ENCODE measurements at places on chromosomes 6 and 20. TPM values are rescaled to one million over a fixed set of nuclear protein-coding genes. Genes with fewer than 3 reads are reported as not detected.

DNA sequence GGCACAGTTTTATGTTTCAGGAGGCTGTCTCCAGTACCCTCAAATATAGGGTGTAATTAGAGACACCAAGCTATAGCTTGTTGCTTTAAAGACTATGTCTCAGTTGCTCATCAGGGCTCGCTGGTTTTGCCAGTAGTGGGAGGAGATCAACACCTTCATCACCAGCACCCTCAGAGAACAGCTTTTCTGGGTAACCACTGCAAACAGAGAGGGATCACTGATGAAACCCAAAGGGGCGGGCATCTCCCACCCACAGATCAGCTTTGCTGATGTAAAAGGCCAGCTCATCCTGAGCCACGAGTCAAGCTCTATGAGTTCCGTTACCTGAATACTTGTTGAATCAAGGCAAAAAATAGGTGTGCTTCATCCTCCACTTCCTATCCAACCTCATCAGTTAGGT, 187.7 kb downstream of the AIG1 start:
- H3K27ac ChIP-seq, result no peak overlapping the region
- no peak overlapping the region for H3K4me3 ChIP-seq
- DNase-seq, result no peak
- no peaks in the 10 kb centered on the region for H3K4me1 ChIP-seq
- H3K27me3 ChIP-seq, result no peaks in the 10 kb centered on the region

Gene PCK1
- total RNA-seq, result 272 TPM

DNA sequence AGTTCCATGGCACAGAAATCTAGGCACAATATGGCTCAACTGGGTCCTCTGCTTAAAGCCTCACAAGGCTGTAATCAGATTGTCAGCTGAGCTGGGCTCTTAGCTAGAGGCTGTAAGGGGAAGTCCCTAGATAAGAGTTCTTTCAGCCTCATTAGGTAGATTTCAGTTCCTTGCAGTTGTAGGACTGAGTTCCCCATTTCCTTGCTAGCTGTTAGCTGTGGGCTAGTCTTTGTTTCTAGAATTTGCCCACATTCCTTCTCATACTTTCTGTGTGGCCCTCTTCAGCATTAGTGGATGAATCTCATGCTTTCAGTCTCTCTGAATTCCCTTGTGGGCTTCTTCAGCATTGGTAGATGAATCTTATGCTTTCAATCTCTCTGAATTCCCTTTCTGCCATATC, 71.0 kb upstream of the MRAP2 start:
- H3K36me3 ChIP-seq, result no peaks in the 10 kb centered on the region
- H3K27me3 ChIP-seq, result no peaks in the 10 kb centered on the region
- DNase-seq, result no peak
- H3K27ac ChIP-seq, result no peak overlapping the region

Gene DUSP15
- 0.59 TPM for total RNA-seq

Gene ZBTB12
- 4.9 TPM for total RNA-seq

GRCh38 chr20:50652702-50653294, 38.5 kb downstream of the RIPOR3 start:
- no peaks in the 10 kb centered on the region for H3K27me3 ChIP-seq
- no peak overlapping the region for H3K27ac ChIP-seq
- no peak overlapping the region for H3K4me3 ChIP-seq
- DNase-seq, result no peak
- H3K4me1 ChIP-seq, result no peaks in the 10 kb centered on the region

Gene RTEL1
- 34.9 TPM for total RNA-seq

DNA sequence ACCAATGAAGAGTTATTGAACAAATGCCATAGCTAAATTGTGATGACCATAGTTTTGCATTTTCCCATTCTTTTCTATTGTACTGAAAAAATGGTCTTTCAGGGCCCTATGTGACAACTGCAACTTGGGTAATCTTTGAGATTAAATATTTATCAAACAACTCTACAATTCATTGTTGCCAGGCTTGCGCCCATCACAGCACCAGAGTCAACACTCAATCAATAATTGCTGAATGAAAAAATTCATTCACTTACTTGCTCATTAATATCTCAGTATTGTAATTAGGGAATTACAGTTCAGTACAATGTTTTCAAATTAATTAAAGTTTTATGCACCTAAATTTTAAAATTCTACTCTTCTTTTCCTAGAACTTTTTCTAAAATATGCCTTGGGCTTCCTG, 7.7 kb upstream of the RALGAPA2 start:
- no peaks in the 10 kb centered on the region for H3K27me3 ChIP-seq
- H3K4me1 ChIP-seq, result no peaks in the 10 kb centered on the region
- H3K36me3 ChIP-seq, result no peaks in the 10 kb centered on the region
- H3K4me3 ChIP-seq, result no peak overlapping the region
- no peak overlapping the region for H3K27ac ChIP-seq
- DNase-seq, result no peak

- H3K4me3 ChIP-seq, result no peak overlapping the region
- H3K4me1 ChIP-seq, result no peaks in the 10 kb centered on the region
- no peaks in the 10 kb centered on the region for H3K27me3 ChIP-seq
- DNase-seq, result no peak
These were observed 8.6 kb downstream of the OR10C1 start for GRCh38 chr6:29447670-29448069.

Gene APCDD1L
- 1.0 TPM for total RNA-seq

DNA sequence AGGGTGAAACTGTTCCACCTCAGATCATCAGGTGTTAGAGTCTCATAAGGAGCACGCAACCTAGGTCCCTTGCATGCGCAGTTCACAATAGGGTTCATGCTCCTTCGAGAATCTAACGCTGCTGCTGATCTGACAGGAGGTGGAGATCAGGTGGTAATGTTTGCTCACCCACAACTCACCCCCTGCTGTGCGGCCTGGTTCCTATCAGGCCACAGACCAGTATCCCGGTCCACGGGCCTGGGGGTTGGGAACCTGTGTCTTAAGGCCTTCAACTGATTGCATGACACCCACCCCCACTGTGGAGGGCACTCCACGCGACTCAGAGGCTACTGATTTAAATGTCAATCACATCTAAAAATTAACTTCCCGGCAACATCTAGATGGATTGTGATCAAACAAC, 411.2 kb upstream of the SULF2 start:
- no peak overlapping the region for H3K4me3 ChIP-seq
- peaks cover 3% of the 10 kb centered on the region for H3K4me1 ChIP-seq

Gene PLCB4
- 39.5 TPM for total RNA-seq

Gene LZTS3
- total RNA-seq, result 8.3 TPM

GRCh38 chr6:155351273-155352129, 37.2 kb upstream of the TFB1M start:
- no peaks in the 10 kb centered on the region for H3K36me3 ChIP-seq
- H3K4me1 ChIP-seq, result no peaks in the 10 kb centered on the region
- DNase-seq, result no peak
- no peak overlapping the region for H3K27ac ChIP-seq
- no peaks in the 10 kb centered on the region for H3K27me3 ChIP-seq

Gene SEMG1
- 1.0 TPM for total RNA-seq

- H3K4me3 ChIP-seq, result no peak overlapping the region
- no peaks in the 10 kb centered on the region for H3K4me1 ChIP-seq
- no peak for DNase-seq
- no peaks in the 10 kb centered on the region for H3K36me3 ChIP-seq
- peaks cover 3% of the 10 kb centered on the region for H3K27me3 ChIP-seq
These were observed 215.6 kb upstream of the HEY2 start for GRCh38 chr6:125533710-125534397.

- no peaks in the 10 kb centered on the region for H3K36me3 ChIP-seq
- DNase-seq, result no peak
- H3K27me3 ChIP-seq, result no peaks in the 10 kb centered on the region
These were observed 14.3 kb downstream of the PHF3 start for GRCh38 chr6:63649847-63650265.

DNA sequence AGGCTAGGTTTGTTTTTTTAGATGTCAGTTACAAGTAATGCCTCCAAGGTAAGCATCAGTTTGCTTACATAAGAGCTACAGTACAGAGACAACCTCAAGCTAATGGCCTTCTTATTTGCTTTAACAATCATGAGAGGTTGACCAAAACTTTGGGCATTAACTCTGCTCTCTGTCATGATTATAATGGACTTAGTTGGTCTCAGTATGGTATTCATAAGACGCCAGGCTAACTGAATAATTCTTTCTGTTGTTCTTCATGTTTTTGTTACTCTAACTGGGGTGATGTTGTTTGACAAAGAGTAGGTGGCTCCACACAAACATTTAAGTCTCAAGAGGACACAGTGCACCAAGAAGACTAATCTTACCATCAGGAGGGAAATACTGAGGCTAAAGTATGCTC, 9.8 kb downstream of the CST9 start:
- DNase-seq, result no peak
- H3K27me3 ChIP-seq, result no peaks in the 10 kb centered on the region
- H3K27ac ChIP-seq, result no peak overlapping the region
- no peaks in the 10 kb centered on the region for H3K36me3 ChIP-seq
- H3K4me1 ChIP-seq, result no peaks in the 10 kb centered on the region
- no peak overlapping the region for H3K4me3 ChIP-seq

GRCh38 chr6:31122791-31123706, 2.8 kb upstream of the CDSN start:
- H3K27ac ChIP-seq, result no peak overlapping the region
- H3K27me3 ChIP-seq, result no peaks in the 10 kb centered on the region
- H3K4me3 ChIP-seq, result no peak overlapping the region

GRCh38 chr20:38131588-38132121, 33.4 kb downstream of the TGM2 start:
- H3K4me3 ChIP-seq, result no peak overlapping the region
- H3K27me3 ChIP-seq, result no peaks in the 10 kb centered on the region
- H3K4me1 ChIP-seq, result peaks cover under 1% of the 10 kb centered on the region
- H3K27ac ChIP-seq, result no peak overlapping the region

- H3K4me3 ChIP-seq, result no peak overlapping the region
- DNase-seq, result no peak
- H3K27ac ChIP-seq, result no peak overlapping the region
These were observed 105.4 kb downstream of the OGFRL1 start for GRCh38 chr6:71393981-71394432.

- H3K4me1 ChIP-seq, result no peaks in the 10 kb centered on the region
- H3K36me3 ChIP-seq, result no peaks in the 10 kb centered on the region
- no peak overlapping the region for H3K27ac ChIP-seq
- no peak overlapping the region for H3K4me3 ChIP-seq
- DNase-seq, result no peak
These were observed 2.9 kb upstream of the CST1 start for GRCh38 chr20:23753589-23753988.

Gene CCDC170
- 0.77 TPM for total RNA-seq

GRCh38 chr6:449057-449430, 57.5 kb downstream of the IRF4 start:
- H3K4me3 ChIP-seq, result no peak overlapping the region
- no peak for DNase-seq
- no peaks in the 10 kb centered on the region for H3K36me3 ChIP-seq
- no peak overlapping the region for H3K27ac ChIP-seq

DNA sequence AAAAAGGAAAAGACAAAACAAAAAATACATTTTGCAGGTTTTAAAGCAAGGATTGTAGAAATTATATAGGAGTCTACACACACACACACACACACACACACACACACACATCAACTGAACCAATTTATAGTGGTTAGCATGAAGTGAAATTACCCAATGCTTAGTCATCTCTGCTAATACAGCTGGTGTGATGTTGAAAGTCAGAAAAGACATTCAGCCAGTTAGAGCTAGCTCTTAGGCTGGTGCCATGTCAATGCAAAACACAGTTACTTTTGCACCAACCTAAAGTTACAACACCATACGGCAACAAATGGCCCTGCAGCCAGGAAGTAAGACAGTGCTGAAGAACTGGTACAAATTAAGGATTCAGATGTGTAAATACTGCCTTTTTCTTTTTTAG, 15.2 kb downstream of the FAM210B start:
- no peaks in the 10 kb centered on the region for H3K27me3 ChIP-seq
- no peaks in the 10 kb centered on the region for H3K4me1 ChIP-seq
- H3K36me3 ChIP-seq, result no peaks in the 10 kb centered on the region
- no peak overlapping the region for H3K27ac ChIP-seq
- no peak overlapping the region for H3K4me3 ChIP-seq
- DNase-seq, result no peak

Gene MCHR2
- not detected for total RNA-seq

GRCh38 chr20:62294516-62294915, 8.3 kb upstream of the ADRM1 start:
- no peaks in the 10 kb centered on the region for H3K36me3 ChIP-seq
- no peak overlapping the region for H3K4me3 ChIP-seq
- no peaks in the 10 kb centered on the region for H3K4me1 ChIP-seq
- H3K27ac ChIP-seq, result no peak overlapping the region

GRCh38 chr6:21188505-21189223, 404.9 kb upstream of the SOX4 start:
- no peaks in the 10 kb centered on the region for H3K27me3 ChIP-seq
- DNase-seq, result no peak
- H3K4me1 ChIP-seq, result no peaks in the 10 kb centered on the region
- no peaks in the 10 kb centered on the region for H3K36me3 ChIP-seq

DNA sequence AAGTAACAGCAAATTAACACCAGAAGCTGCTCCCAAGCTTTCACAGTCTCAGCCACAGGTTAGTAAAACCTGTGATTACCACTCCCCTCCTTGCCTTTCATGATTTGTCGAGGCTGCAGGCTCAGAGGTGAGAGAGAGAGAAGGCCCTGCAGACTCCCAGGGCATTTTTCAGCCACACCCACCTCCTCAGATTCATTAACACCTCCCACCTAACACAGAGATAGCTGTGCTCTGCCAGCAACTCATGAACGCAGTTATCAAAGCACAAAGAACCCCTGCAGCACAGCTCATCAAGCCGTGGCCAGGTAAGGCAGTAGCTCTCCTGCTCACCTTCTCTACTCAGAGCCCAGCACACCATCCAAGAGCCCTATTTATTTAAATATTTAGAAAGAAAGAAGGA, 27.1 kb downstream of the F13A1 start:
- H3K4me1 ChIP-seq, result no peaks in the 10 kb centered on the region
- H3K36me3 ChIP-seq, result no peaks in the 10 kb centered on the region
- no peak for DNase-seq
- H3K27me3 ChIP-seq, result no peaks in the 10 kb centered on the region
- no peak overlapping the region for H3K27ac ChIP-seq

Gene MATN4
- not detected for total RNA-seq

GRCh38 chr6:90663873-90664272, 77.0 kb upstream of the MAP3K7 start:
- DNase-seq, result no peak
- H3K4me3 ChIP-seq, result no peak overlapping the region
- no peaks in the 10 kb centered on the region for H3K4me1 ChIP-seq
- no peaks in the 10 kb centered on the region for H3K27me3 ChIP-seq

Measured in colonic mucosa (tissue), 4 donors.